Mesendoderm (in vitro differentiated cells): ENCODE measurements at places on chromosomes 2 and 18.
A peak's percentile ranks its signal among the peaks of the same experiment; 100 is the strongest.

GRCh38 chr2:203772456-203773165 is 66.2 kb downstream of the CD28 start:
- H3K36me3 ChIP-seq = no peaks in the 10 kb centered on the region
- H3K27me3 ChIP-seq = no peaks in the 10 kb centered on the region
- no peak overlapping the region for H3K4me3 ChIP-seq
- DNase-seq = no peak
- no peaks in the 10 kb centered on the region for H3K4me1 ChIP-seq

DNA sequence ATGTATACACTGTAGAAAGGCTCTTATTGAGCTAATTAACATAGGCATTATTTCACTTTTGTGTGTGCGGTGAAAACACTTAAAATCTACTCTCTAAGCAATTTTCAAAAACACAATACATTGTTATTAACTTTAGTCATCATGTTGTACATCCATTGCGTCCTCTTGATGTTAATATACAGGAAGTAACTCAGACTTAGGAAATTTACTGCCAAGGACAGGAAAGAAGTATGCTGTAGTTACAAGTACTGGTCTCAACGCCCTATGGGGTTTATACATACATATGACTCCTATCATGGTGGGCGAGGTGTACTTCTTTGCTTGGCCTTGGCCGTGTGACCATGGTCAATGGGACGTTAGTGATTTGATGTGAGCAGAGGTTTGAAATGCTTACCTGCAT is 15.5 kb downstream of the SCTR start:
- no peaks in the 10 kb centered on the region for H3K36me3 ChIP-seq
- no peak for DNase-seq
- H3K4me3 ChIP-seq = no peak overlapping the region
- no peak overlapping the region for H3K27ac ChIP-seq
- no peaks in the 10 kb centered on the region for H3K27me3 ChIP-seq

- DNase-seq = peak; percentile 56
- H3K4me3 ChIP-seq = peak overlapping the region; percentile 40
- H3K4me1 ChIP-seq = peaks cover 6% of the 10 kb centered on the region
- no peak overlapping the region for H3K27ac ChIP-seq
- no peaks in the 10 kb centered on the region for H3K36me3 ChIP-seq
These were observed 1.3 kb downstream of the STK39 start for GRCh38 chr2:168246072-168246482.

DNA sequence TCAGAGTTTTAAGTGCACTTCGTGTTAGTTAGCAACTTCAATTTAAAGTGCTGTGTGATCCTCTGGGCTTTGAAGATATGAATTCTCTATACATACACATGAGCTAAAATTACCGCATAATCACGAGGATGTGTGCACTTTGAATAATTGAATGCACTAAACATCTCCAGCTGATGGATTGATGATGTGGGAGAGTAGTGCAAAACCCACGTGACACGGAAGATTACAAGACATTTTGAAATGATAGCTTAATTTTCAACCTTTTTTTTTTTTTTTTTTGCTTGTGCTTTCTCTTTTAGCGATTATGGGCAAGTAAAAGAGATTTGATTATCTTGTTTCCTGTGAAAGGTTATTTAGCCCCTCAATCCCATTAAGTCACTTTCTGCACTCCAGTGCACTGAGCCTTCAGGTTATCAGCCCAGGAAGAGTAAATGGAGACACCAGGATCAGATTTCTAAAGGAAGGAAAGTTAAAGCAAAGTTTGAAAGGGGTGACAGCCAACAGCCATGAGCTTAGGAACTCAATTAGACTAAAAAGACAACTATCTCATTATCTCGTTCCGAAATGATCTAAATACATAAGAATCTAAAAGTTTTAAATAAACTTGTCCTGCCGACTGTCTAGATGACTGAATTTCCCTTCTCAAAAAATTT is 81.6 kb downstream of the CDK15 start:
- peak overlapping the region; percentile 49 for H3K27ac ChIP-seq
- peaks cover 3% of the 10 kb centered on the region for H3K4me1 ChIP-seq
- H3K4me3 ChIP-seq = no peak overlapping the region
- DNase-seq = no peak

GRCh38 chr2:237073552-237073951 is 12.1 kb upstream of the COPS8 start:
- peaks cover 1% of the 10 kb centered on the region for H3K4me1 ChIP-seq
- H3K27ac ChIP-seq = no peak overlapping the region
- peak; percentile 34 for DNase-seq
- no peaks in the 10 kb centered on the region for H3K27me3 ChIP-seq
- H3K4me3 ChIP-seq = no peak overlapping the region
- H3K36me3 ChIP-seq = no peaks in the 10 kb centered on the region

- H3K27ac ChIP-seq = no peak overlapping the region
- no peak overlapping the region for H3K4me3 ChIP-seq
- H3K27me3 ChIP-seq = no peaks in the 10 kb centered on the region
- no peak for DNase-seq
These were observed 3.2 kb downstream of the GPBAR1 start for GRCh38 chr2:218263817-218264641.

DNA sequence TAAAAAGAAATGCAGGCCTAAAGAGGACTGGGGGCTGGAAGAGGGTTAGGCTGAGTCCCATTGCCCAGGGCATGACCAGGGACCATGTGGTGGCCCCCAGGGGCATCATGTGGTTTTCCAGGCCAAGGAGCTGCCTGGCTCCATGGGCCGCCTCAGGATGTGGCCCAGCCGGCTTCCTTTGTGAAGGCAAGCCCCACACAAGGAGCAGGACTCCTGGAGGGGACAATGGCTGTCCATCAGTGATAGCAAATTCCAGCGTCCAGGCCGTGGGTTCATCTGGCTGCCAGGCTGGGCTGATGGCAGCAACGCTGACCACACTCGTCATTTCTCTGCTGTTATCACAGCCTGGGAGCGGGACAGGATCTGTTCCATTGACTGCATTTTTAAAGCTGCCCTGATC is 82.5 kb downstream of the GBX2 start:
- no peak overlapping the region for H3K27ac ChIP-seq
- no peaks in the 10 kb centered on the region for H3K27me3 ChIP-seq
- no peaks in the 10 kb centered on the region for H3K36me3 ChIP-seq
- peak; percentile 61 for DNase-seq
- H3K4me1 ChIP-seq = peaks cover 3% of the 10 kb centered on the region
- no peak overlapping the region for H3K4me3 ChIP-seq

DNA sequence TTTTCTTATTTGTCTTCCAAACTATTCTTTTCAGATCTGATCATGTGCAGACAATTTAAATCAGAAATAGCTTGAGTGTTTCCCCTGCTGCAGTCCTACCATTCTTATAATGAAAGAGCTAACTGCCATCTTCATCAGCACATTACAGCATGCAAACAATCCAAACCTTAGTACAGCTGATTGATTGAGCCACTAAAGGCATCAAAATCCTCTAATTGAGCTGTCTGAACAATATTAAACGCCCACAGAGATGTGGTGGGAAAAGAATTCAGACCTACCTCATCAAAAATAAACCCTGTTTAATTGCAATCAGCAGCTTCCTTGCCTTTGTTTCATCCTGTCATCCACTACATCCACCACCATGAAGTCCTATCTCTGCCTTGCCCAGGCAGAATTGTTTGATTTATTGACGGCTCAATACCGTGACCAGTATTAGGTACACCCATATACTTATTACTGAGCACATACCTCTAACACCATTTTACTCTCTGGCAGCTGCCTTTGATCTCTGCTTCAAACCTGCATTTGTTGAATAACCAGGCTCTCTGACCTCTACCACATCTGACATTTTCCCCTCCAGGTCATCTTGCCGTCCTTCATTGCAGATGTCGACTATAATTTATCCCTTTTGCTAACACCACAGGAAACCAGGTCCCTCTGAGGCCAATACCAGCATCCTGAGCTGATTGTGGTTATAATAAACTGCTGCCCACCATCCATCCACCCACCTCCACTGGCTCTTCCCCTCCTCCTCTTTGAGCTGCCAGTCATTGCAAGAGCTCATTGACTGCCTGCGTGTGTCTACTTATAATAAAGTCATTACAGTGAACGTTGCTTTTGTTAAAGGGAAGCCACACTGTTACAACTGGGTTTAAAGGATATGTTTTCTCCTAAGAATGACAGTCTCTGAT is 78.5 kb downstream of the RBM43 start:
- H3K4me1 ChIP-seq = no peaks in the 10 kb centered on the region
- H3K36me3 ChIP-seq = no peaks in the 10 kb centered on the region
- no peak overlapping the region for H3K27ac ChIP-seq
- no peaks in the 10 kb centered on the region for H3K27me3 ChIP-seq
- no peak for DNase-seq

GRCh38 chr2:231185050-231185725 is 13.2 kb upstream of the ARMC9 start:
- H3K4me1 ChIP-seq = no peaks in the 10 kb centered on the region
- H3K27ac ChIP-seq = no peak overlapping the region
- no peak overlapping the region for H3K4me3 ChIP-seq
- no peaks in the 10 kb centered on the region for H3K36me3 ChIP-seq

GRCh38 chr18:78726326-78727056 is 253.1 kb upstream of the SALL3 start:
- no peaks in the 10 kb centered on the region for H3K27me3 ChIP-seq
- H3K4me1 ChIP-seq = no peaks in the 10 kb centered on the region
- no peaks in the 10 kb centered on the region for H3K36me3 ChIP-seq
- no peak overlapping the region for H3K4me3 ChIP-seq
- DNase-seq = no peak

GRCh38 chr18:78898066-78898465 is 81.6 kb upstream of the SALL3 start:
- H3K4me3 ChIP-seq = no peak overlapping the region
- H3K27ac ChIP-seq = no peak overlapping the region
- no peaks in the 10 kb centered on the region for H3K27me3 ChIP-seq
- no peaks in the 10 kb centered on the region for H3K4me1 ChIP-seq
- no peaks in the 10 kb centered on the region for H3K36me3 ChIP-seq

DNA sequence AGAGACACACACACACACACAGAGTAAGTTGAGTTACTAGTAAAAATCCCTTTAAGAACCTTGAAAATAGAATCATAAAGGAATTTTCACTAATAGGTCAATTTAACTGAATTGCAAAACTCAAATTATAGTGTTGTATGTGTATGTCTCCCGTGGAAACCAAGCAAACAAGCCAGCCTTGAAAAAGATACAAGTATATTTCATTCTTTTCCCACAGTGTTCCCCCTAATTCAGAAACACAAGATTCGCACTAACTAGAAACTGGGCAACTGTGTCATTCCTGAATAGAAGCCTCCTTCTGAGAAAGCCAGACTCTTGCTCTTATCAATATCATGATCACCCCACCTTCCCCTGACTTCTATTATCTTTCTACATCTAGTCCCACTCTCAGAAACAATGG is 229.5 kb downstream of the PIEZO2 start:
- no peak overlapping the region for H3K4me3 ChIP-seq
- DNase-seq = no peak
- H3K4me1 ChIP-seq = peaks cover 2% of the 10 kb centered on the region

- no peak for DNase-seq
- no peak overlapping the region for H3K4me3 ChIP-seq
- no peaks in the 10 kb centered on the region for H3K27me3 ChIP-seq
- H3K4me1 ChIP-seq = no peaks in the 10 kb centered on the region
These were observed 12.9 kb downstream of the HTR2B start for GRCh38 chr2:231111987-231112386.

- H3K27ac ChIP-seq = no peak overlapping the region
- H3K4me1 ChIP-seq = no peaks in the 10 kb centered on the region
- DNase-seq = no peak
- no peak overlapping the region for H3K4me3 ChIP-seq
These were observed 15.6 kb downstream of the KLF11 start for GRCh38 chr2:10059016-10059351.

- peak; percentile 76 for DNase-seq
- peaks cover 19% of the 10 kb centered on the region for H3K4me1 ChIP-seq
- no peaks in the 10 kb centered on the region for H3K36me3 ChIP-seq
- peak overlapping the region; percentile 12 for H3K27ac ChIP-seq
- H3K27me3 ChIP-seq = no peaks in the 10 kb centered on the region
These were observed 70.1 kb upstream of the STPG4 start for GRCh38 chr2:47225061-47225783.

GRCh38 chr18:11864471-11864870 is 13.3 kb downstream of the CHMP1B start:
- no peak for DNase-seq
- no peak overlapping the region for H3K27ac ChIP-seq
- H3K4me3 ChIP-seq = no peak overlapping the region
- no peaks in the 10 kb centered on the region for H3K27me3 ChIP-seq

- no peak overlapping the region for H3K27ac ChIP-seq
- no peaks in the 10 kb centered on the region for H3K36me3 ChIP-seq
- no peak for DNase-seq
These were observed 32.7 kb downstream of the TMEM17 start for GRCh38 chr2:62473246-62473827.

GRCh38 chr18:14577971-14578370 is 34.6 kb upstream of the POTEC start:
- no peaks in the 10 kb centered on the region for H3K36me3 ChIP-seq
- no peaks in the 10 kb centered on the region for H3K4me1 ChIP-seq
- no peaks in the 10 kb centered on the region for H3K27me3 ChIP-seq
- DNase-seq = no peak
- H3K27ac ChIP-seq = no peak overlapping the region

GRCh38 chr2:223475901-223476300 is 126.3 kb downstream of the SCG2 start:
- H3K27ac ChIP-seq = no peak overlapping the region
- no peaks in the 10 kb centered on the region for H3K4me1 ChIP-seq
- no peaks in the 10 kb centered on the region for H3K27me3 ChIP-seq

DNA sequence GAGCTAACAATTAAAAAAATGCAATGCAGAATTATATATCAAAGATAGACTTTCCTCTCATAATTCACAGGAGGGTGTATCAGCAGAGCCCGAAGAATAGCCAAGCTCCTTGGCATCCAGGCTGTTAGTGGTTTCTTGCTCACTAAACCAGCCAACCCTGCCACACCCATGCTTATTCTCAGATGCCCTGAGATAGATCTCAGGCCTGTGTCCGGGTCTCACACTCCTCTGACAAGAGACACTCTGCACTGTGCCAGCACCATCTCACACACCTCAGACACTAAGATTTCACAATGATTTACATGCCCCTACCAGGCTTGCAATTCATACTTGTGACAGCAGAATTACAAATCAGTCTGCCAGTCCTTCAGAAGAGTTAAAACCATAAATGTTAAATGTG is 64.5 kb downstream of the OSBPL1A start:
- peaks cover 2% of the 10 kb centered on the region for H3K36me3 ChIP-seq
- H3K4me1 ChIP-seq = no peaks in the 10 kb centered on the region
- no peak overlapping the region for H3K27ac ChIP-seq
- no peaks in the 10 kb centered on the region for H3K27me3 ChIP-seq

DNA sequence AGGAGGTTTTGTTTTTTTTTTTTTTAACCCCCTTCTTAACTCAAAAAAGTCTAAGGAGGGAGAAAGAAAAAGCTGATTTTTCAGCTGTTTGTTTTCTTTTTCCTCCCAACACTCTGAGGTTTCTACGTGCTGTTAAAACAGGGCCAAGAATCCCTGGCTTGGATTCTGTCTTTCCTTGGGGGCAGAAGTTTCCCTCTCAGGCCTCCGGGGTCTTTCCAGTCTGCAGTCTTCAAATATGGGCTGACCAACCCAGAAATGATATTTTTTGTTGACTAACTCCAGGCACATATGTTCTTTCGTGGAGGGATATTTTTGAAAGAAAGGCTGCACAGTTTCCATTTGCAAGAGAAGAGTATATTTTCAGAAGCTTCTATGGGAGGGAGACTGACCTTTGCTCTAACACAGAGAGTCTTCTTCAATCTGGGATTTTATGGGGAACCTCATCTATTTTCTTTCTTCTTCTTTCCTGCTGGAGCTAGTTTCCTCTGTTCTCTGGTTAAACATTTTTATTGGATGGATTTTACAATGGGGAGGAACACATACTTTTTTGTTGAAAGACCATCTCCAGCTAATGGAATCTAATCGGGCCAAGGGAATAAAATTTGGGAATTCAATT is 93.3 kb upstream of the SPRED2 start:
- H3K36me3 ChIP-seq = no peaks in the 10 kb centered on the region
- H3K27ac ChIP-seq = no peak overlapping the region
- H3K4me1 ChIP-seq = peaks cover 3% of the 10 kb centered on the region
- no peak overlapping the region for H3K4me3 ChIP-seq
